ENCODE measurements at places on chromosomes 13 and 19. TPM values are rescaled to one million over a fixed set of nuclear protein-coding genes. Genes with fewer than 3 reads are reported as not detected.
A peak's percentile ranks its signal among the peaks of the same experiment; 100 is the strongest.

Gene RASGRP4
- 0.98 TPM for polyA plus RNA-seq

Gene ETHE1
- polyA plus RNA-seq = 22.1 TPM

Gene CCDC70
- polyA plus RNA-seq = not detected

Gene SCEL
- polyA plus RNA-seq = not detected

DNA sequence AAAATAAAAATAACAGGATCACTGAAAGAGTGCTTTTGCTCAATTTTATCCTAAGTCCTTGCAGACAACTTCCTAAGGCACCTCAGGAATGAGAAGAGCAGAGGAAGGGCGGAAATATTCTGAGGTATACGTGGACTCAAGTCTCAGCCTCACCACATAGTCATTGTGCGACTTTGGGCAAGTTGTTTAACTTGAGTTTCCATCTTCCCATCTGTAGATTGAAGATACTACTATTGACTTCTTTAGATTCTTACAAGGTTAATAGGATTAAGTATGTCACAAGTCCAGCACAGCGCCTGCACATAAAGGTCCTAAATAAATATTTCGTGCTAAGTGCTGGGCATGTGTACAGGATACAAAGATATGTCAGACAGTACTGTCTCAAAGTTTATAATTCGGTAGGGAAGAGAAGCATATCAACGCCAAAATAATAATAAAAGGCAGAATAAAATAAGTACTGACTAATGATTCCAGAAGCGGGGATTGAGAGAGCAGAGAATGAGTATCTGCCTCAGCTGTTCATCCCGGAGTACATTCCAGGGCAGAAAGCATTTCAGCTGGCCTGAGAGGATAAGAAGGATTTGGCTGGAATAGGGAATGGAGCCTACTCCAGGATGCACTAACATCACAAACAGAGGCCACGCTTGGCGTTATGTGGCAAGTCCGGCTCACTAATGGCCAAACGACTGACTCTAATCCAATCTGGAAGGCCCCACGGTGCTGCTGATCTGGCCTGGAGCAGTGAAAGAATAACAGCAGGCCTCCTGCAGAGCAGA, 139.7 kb downstream of the FLT1 start:
- DNase-seq = no peak

- peak; percentile 78 for DNase-seq
Measured at GRCh38 chr19:12665671-12666264, 774 bp downstream of the MAN2B1 start.

DNA sequence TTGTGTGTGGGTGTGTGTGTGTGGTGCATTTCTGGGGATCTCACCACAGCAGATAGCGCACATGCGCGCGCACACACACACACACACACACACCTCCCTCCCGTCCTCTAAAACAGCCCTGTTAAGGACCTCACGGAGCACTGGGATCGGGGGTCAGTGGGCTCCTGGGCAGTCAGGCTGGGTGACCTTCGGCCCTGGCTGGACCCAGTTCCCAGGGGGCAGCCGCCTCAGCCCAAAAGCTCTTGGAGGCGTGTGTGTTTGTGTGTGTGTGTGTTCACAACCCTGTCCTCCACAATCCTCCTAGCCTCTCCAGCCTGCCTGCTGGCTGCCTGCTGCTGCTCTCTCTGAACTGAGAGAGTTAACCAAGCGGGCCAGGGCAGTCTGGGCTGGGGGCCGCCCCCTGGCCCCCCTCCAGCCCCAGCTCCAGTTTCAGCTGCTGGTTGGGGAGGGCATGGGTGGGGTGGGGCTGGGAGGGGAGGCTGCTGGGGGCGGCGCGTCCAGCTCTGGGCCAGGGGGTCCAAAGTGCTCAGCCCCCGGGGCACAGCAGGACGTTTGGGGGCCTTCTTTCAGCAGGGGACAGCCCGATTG, at the start of gene FXYD1:
Gene FXYD1, plus strand, starts transcription at position 520 of the 588 bp plus-strand sequence. CDS start 1,256 bp downstream, outside the sequence.
- no peak for DNase-seq

DNA sequence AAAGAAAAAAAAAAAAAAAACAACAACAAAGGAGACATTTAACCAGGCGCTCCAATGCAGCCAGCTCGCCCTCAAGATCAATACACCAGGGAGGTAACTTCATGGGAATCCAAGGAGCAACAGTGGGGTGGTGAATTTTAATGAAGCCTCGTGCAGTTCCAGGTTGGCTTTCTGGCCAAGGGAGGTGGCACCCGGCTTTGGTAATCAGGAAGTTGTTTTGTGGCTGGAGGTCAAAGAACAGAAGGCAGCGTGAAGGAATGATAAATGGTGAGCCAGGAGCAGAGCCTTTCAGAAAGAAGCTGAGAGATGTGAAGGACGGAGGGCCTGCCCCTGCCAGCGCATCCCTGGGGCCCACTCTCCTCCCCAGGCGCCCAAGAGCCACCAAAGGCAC, 188.2 kb upstream of the TSC22D1 start:
- DNase-seq = no peak

- DNase-seq = no peak
Measured at GRCh38 chr13:40422588-40423235, 243.7 kb downstream of the FOXO1 start.

- no peak for DNase-seq
Measured at GRCh38 chr19:15181394-15181793, 19.4 kb downstream of the NOTCH3 start.

DNA sequence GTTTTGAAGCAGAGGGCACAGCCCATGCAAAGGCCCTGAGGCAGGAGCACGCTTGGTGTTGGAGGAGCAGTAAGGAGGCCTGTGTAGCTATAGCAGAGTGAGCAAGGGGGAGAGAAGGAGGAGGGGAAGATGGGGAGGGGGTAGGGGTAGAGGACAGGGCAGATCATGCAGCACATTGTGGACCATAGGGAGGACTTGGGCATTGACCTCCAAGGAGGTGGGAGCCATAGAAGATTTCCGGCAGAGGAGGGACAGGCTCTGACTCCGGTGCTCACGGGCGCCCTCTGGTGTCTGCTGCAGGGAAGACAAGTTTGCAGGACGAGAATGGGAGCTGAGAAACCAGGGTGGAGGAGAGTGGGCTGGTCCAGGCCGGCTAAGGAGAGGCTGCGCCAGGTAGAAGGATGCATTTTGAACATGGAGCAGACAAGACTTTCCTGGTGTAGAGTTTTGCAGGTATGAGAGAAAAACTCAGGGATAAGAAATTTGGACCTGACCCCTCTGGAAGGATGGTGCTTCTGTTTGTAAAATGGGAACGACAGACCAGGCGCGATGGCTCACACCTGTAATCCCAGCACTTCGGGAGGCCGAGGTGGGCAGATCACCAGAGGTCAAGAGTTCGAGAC, 13.7 kb upstream of the CREB3L3 start:
- peak; percentile 83 for DNase-seq

GRCh38 chr19:44050740-44051649, 841 bp upstream of the ZNF223 start:
- DNase-seq = peak; percentile 36

DNA sequence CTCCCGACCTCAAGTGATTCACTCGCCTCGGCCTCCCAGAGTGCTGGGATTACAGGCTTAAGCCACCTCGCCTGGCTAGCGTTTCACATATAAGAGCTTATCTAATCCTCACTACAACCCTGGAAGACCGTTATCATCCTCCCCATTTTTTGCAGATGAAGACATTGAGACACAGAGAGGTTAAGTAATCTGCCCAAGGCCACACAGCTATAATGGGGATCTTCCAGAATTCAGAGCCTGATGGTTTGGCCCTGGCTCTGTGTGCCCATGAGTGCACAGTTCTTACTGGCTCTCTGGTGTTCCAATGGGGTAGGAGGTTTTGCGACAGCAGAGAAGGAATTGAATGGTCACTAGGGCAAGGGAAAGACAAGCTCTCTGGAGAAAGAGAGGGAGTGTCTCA, 16.8 kb upstream of the KCTD15 start:
- DNase-seq = no peak

DNA sequence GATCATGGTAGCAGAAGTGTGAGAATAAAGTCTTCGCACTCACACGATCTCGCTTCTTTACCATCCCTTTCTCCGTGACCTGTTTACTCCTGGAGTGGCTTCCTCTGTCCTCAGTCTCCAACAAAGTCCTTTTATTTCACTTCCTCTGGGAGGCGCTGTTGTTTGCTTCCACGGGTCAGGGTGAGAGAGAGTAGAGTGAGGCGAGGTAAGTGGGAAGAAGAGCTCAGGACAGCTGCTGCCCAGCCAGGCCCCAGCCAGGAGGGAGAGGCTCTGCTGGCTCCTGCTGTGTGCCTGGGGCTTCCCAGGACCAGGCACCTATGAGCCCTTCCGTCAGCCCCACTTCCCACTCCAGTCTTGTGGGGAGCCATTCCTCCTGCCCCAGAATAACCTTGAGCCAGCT, 242.1 kb downstream of the FGF9 start:
- no peak for DNase-seq
